Lung (tissue), 17 donors: ENCODE measurements at places on chromosomes 1 and 21. TPM values are rescaled to one million over a fixed set of nuclear protein-coding genes. Genes with fewer than 3 reads are reported as not detected.

The AVPR1B gene
- total RNA-seq: not detected

The KIF2C gene
- total RNA-seq: 1.5 TPM

DNA sequence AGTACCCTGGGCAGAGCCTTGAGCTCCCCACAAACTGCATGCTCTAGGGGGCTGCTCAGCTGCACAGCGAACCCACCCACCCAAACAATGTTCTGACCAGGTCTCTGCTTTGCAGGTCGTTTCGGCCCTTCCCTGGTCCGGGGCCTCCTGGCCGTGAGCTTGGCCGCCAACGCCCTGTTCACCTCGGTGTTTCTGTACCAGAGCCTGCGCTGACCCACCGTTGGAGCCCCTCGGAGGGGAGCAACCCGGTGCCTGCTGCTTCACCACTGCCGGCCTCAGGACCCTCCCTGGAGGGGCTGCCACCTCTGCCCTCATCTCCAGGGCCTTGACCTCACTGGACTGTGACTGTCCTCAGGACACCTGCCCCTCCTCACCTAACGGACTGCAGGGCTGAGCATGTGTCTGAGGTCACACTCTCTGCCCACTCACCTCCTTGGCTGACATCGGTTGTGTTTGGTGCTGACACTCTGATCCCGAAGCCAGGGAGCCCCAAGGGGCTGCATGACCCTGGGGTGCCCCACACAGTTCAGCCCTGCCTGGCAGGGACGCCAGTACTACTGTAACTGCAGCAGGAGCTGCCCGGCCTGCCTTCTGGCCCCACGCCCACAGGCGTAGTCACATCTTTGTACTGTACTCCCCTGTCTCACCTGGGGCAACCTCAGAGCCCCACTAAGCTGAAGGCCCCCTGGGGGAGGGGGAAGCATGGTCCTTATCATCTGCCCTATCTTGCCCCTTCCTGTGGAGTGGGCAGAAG, 24.3 kb downstream of the TMEM201 start:
- peaks cover 44% of the 10 kb centered on the region for H3K36me3 ChIP-seq
- no peak overlapping the region for H3K27ac ChIP-seq
- no peak overlapping the region for H3K4me3 ChIP-seq
- no peaks in the 10 kb centered on the region for H3K27me3 ChIP-seq
- no peaks in the 10 kb centered on the region for H3K4me1 ChIP-seq
- no peak for DNase-seq

- H3K4me1 ChIP-seq: no peaks in the 10 kb centered on the region
- no peaks in the 10 kb centered on the region for H3K36me3 ChIP-seq
- H3K27me3 ChIP-seq: no peaks in the 10 kb centered on the region
- no peak overlapping the region for H3K27ac ChIP-seq
Measured at GRCh38 chr21:31078216-31078615, 39.9 kb upstream of the KRTAP19-8 start.

- H3K27me3 ChIP-seq: no peaks in the 10 kb centered on the region
- no peak for DNase-seq
- H3K36me3 ChIP-seq: peaks cover 23% of the 10 kb centered on the region
- H3K4me3 ChIP-seq: no peak overlapping the region
- H3K27ac ChIP-seq: no peak overlapping the region
Measured at GRCh38 chr1:32774950-32775634, 42.1 kb downstream of the YARS1 start.
